ENCODE measurements at places on chromosomes 6 and 20.
A peak's percentile ranks its signal among the peaks of the same experiment; 100 is the strongest.

DNA sequence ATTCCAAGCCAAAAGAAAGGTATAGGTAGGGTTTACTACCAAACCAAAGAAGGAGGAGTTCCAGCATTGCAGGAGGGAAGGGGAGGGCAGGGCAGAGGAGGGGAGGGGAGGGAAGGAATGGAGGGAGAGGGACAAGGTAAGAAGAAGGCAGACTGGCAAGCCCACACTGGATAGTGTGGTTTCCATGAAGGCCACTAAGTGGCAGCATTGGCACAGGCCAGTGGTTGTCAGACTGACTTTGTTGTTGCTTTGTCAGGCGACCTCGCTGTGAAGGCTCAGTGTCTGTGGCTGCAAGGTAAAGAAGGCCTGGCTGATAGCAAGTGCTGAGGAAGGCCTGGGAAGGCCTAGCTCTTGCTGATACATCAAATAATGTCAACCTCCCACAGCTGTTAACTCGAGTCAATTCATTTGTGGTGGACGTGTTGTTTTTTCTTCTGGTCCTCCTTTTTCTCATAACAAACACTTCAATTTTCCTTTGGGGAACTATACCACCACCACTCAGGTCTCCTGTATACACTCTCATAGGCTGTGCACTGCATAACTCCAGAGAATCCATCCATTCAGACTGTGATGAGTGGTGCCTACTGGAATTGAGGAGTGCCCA, 7.7 kb upstream of the ZNF334 start:
- DNase-seq: peak; percentile 18

DNA sequence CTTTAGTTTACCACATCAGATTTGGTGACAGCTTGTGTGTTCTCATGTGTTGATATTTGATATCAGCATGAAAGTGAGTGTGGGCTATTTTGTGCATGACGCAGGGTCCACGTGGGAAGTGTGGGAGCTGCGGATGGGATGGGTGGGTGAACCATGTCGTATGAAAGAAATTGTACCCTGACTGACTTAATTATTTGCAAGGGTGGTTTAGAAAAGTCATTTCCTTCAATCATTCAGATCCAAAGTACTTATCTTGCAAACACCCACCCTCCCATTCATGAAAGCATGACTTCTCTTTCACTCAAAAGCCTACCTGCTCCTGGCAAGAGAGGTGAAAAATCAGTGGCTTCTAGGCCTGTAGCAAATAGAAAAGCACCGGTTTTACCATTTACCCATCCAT, 91.8 kb upstream of the BACH2 start:
- no peak for DNase-seq

DNA sequence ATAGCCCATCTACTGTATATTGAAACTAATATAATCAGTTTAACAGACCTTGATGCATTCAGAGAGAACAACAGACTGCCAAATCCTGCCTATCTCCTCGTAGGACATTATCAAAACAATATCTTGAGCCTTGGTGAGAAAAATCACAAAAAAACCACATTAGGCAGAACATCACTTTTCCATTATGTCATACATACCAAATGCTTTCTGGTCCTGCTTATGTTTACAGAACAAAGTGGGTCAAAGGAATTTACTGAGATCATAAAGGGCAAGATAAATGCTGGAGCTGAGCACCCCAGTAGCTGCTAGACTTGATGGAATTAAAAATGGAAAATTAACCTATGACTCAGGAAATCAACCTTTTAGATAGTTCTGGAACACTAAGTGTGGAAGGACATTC, 195.3 kb upstream of the KCNK16 start:
- DNase-seq: no peak

DNA sequence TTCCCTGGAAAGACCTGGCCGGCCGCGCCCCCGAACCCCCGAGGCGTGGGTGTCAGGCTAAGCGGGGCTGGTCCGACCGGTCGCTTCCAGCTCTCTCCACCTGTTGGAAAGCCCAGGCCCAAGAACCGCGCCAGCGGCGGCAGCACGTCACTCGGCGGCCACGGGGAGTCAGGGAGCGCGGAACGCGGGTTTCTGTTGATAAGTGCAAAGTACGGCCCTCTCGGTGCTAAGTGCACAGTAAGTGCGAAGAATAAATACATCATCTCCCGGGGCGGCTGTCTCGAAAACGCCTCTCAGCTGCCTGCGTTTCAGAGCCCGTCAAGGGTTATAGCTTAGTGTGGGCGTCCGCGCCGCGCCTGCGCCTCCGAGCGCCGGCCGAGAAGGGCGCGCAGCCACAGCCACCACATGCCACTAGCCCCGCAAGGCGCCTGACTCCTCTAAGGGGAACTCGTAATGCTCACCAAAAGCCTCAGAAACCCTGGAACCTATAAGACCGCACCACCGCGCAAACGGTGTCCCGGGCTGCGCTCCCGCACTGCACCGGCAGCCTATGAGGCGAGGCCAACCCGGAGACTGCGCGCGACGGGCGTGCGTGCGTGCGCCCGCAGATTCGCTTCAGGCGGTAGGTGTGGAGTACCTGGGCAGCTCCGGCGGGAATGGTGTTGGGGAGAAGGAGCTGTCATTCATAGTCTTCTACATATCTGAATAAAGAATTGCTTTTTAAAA, 9.2 kb upstream of the TBX18 start:
- DNase-seq: no peak

DNA sequence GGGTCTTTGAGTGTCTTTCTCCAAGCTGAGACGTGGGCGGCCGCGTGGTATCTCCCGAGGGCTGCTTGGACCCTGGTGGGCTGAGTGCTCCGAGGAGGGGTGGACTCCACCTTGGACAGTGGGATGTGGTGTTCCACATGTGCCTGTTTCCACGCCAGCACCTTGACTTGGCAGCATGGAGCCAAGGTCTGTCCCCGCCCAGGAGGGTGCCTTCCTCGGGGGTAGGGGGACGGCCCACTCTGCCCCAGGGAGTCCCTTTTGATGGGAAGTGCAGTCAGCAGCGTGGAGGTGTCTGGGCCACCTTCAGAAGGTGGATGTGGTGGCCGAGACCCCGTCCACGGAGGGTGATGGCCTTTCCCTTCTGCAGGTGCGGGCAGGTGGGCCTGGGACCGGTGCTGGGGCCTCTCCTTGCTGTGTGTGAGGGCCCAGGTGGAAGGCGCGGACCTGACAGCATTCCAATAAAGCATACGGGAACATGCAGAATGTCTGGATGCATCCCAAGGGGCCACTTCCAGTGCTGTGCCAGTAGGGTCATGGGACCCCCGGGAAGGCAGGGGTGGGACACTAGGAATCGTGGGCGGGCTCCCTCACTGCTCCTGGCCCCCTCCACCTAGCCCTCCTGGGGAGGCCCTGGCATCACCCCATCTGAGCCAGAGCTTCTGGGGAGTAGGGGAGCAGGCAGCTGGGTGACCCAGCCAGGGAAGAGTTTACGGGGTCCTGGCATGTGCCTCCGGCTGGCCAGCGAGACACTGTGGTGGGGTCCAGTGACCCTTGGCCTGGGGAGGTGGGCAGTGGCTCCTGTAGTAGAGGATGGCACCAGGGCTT, 3.5 kb upstream of the COL20A1 start:
- DNase-seq: no peak

GRCh38 chr6:16257999-16258708, 19.8 kb downstream of the GMPR start:
- DNase-seq: no peak
